H54 (cell line): ENCODE measurements at places on chromosomes 4 and X.

- no peak for DNase-seq
Observed at GRCh38 chrX:107677501-107677901, 49.2 kb downstream of the PRPS1 start.

DNA sequence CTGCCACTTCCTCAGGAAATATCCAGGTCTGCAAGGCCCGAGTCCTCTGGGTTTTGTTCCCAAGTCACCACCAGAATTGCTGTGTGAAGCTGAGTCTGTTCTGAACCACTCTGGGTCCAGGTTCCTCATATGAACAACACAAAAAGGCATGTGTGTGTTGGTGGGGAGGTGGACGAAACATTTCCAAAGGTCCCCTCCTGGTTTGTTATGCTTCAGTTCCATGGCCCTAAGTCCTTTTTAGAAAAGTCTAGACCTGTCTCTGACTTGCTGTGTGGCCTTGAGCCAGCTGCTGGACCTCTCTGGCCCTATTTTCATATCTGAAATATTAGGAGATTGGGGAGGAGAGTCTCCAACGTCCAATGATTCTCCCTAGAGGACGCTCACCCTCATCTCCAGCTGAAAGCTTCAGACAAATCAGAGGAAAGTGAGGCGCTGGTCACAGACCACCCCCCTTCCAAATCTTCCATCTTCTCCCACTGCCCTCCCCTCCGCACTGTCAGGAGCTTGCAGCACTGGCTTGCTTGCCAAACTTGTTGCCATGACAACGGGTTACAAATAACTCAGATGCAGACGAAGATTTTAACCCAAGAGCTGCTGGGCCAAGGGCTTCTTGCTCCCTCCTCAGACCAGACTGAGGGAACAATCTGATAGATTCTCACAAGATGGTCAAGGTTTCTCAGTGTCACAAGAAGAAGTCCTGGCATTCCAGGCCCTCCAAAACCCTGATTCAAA is 64.5 kb downstream of the SMC1A start:
- no peak for DNase-seq

DNA sequence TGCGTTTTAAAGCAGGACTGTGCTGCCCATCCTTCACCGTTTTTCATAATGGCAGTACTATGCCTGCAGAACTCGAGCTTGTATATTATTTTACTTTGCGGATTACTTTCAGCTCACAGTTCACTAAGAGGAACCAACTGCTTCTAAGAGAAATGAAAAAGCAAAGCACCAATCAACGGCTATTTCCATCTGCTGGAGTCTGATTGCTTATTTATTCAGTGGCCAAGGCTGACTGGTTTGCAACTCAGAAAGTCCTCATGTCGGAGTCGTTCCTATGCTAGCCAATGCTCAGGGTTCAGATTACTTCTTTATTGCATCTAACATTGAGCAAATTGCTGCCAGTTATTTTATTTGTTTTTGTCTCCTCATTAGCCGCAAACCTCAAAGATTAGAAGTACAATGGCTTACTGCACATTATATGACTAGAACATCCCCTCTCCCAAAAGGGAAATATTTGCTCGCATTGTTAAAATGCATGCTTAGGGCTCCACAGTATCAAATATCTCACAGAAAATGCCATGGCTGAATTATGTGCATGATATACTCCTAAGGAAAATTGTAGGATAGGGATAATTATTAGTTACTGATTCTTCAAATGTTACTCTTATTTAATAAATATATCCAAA is 1628.2 kb upstream of the ADGRL3 start:
- DNase-seq = no peak

DNA sequence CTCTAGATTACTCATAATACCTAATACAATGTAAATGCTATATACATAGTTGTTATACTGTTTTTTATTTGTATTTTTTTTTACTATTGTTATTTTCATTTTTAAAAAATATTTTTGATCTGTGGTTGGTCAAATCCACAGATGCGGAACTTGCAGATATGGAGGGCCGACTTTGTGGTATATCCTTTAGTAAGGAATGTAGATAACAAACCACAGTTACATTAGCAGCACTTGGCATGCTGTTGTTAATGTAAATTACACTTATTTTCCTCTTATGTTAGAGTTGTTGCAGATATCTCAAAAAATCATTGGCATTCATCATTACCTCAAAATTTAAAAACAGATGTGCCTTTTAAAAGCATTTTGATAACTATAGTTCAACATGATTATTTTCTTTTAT is 151.0 kb downstream of the TMEM164 start:
- no peak for DNase-seq

DNA sequence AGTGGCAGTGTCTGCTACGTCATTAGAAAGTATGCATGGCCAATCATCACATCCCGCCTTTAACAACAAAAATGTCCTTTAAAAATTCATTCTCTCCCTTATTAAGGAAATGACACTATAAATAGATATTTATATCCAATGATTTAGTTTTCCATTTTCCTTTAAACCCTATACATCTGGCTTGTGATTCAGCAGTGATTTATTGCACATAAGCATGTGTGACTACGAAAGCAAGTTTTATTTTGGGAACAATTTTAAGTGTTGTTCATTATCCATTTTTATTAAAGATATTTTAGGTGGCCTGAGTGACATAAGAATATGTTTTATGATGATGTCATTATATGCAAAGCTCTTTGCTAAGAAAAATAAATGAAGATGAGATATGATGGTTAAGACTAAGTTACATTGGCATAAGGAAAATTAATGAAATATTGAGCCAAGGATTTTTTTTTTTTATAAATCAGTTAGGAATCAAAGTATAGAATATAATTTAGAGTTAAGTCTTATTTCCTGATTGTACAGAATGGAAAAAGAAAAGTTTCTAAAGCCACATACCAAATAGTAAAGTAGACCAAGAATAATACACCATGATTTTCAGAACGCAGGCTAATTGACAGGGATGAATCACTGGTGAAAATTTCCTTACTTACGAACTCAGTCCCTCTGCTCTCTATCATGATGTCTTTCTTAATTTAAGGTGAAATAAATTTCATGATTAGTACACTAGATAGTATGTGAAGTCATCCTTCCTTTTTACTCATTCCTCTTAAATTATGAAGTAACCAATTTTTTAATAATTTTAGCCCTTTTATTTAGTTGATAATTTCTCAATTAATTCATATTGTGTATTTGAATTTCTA is 822.4 kb downstream of the FAT4 start:
- no peak for DNase-seq

DNA sequence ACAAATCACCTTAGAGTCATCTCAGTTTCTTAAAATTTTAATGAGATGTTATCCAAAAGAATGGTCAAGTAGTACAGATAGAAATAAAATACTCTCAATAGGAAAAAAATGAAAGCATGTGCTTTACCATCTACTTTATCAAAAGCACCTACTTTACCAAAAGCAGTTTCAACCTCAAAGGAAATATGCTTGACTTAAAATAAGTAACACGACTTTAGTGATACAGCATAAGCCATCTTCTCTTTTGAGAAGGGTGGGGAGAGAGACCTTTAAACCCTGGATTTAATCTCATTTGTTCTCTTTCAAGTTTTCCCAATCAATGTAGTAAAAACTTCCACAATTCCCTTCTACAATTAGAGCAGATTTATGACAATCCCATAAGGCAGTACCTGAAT is 26.5 kb downstream of the OTUD4 start:
- no peak for DNase-seq

- DNase-seq = no peak
Observed at GRCh38 chr4:129231945-129232588, 136.1 kb downstream of the C4orf33 start.

DNA sequence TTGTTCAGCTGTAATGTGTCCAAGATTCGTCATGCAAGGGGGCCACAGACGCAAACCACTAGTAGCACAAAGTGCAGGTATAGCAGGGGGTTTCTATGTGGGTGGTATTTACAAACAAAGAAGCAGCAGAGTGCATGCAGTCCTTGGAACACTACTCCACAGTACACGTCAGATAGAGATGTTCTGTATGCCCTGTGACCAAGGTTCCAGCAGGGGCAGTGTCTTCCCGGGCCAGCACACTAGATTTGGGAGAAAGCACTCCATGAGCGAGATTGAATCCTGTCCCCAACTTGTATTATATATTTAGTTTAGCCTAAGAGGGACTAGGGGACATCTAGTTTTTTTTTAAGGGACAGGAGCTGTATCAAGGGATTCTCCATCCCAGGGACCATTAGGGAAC is 54.4 kb upstream of the ESX1 start:
- DNase-seq = no peak

DNA sequence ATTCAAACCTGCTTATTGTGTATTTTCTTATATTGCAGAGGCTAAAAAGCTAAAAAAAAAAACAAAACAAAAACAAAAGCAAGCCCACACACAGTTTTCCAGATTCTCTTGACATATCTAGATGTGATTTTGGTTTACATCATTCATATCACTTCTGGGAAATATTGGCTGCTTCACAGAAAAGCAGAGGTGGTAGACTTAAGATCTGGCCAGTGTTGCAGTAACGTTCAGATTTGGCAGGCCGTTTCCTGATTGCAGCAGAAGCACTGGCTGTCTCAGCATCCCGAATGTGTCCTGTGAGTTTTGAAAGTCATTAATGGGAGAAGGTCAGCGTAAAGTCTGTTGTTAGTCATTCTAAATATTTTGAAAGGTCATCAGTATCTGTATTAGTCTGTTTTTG is 2062.0 kb downstream of the ARAP2 start:
- no peak for DNase-seq

DNA sequence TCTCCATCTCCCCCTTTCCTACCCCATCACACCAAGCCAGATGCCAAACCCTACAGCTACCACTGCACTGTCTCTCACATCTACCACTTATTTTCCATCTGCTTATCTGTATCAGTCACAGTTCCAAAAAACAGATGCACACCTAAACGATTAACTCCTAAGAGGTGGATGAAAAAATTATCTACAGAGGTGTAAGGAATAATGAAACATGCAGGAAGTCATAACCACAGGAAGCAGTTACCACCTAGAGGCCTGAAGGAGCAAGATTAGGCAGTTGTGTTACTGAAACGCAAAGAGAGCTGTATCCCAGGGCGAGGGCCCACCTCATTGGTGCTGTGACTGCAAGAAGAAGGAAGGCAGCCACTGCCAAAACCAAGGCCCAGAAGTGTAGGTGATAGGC is 87.8 kb upstream of the FAM241A start:
- DNase-seq = no peak

GRCh38 chrX:17441965-17442364 is 67.0 kb downstream of the NHS start:
- DNase-seq = no peak

DNA sequence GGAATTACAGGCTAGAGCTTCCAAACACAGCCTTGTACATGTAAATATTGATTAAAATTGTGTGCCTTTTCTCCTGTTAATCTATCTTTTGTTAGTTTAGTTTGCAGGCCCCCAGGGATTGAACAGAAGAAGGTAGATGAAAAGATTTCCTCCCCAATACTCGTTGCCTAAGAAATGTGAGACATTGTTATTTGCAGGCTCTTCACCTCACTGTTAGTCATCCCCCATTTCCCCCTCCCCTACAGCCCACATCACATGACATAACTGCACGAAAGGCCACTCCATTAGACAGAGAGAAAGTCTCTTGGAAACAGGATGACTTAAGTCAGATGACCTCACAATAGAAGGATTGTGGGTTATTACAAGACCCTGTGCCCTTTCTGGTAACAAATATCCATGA is 13.3 kb upstream of the MID1 start:
- DNase-seq = no peak

DNA sequence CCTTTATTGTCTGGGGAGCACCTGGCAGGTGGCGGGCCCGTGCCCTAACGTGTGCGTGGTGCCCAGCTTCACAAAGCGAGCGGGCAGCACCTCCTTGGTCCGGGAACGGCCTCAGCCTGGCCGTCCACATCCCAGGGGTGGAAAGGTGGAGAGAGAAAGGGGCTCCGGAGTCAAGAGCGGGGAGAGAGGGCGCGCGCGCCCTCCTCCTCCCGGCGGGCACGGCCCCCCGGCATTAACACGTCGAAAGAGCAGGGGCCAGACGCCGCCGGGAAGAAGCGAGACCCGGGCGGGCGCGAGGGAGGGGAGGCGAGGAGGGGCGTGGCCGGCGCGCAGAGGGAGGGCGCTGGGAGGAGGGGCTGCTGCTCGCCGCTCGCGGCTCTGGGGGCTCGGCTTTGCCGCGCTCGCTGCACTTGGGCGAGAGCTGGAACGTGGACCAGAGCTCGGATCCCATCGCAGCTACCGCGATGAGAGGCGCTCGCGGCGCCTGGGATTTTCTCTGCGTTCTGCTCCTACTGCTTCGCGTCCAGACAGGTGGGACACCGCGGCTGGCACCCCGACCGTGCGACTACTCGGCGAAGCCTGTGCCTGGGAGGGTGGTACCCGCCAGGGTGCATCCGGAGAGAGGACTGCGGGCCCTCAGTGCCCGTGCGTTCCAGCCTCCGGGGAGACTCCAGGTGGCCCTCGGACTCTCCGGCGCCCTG is at the start of gene KIT:
TSS of gene KIT (plus strand) at position 407 of the 701 bp plus-strand sequence. CDS start at position 465, 58 bp downstream.
- peak; percentile 38 for DNase-seq

DNA sequence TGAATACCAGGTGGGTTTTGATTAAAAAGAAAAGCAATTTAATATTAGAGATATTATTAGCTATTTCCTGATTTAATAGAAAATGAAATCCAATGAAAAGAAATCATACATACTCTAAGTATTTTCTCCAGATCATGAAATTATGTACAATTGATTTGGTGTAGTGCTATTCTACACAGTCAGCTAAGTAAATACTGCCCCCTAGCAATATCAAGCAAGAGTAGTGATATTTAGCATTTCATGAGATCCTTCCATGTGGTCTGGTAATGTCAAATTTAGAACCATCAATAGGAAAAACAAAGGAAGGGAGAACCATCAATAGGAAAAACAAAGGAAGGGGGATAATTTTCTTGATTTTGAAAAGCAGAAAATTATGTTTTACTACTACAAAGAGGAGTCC is 114.6 kb downstream of the TBCK start:
- no peak for DNase-seq

GRCh38 chr4:1508161-1509160 is 102.2 kb upstream of the NKX1-1 start:
- no peak for DNase-seq

GRCh38 chrX:66203114-66203513 is 39.1 kb downstream of the HEPH start:
- DNase-seq = no peak

DNA sequence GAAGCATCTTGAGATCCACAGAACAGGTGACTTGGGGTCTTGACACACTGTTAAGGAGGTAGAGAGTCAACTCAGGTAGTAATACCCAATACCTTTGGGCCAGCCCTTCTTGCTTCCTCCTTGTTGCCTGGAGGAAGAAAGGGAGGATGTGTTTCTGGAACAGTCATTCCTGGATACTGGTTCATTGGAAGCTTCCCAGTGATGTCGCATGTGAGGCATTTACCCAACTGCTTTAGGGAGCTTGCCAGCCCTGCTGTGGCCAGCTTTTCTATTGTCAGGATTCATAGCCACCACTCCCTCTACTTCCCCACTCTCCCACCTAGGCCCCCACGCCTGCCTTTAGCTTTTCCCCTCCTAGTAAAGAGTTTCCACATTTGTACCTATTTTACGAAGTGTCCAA is 310.3 kb upstream of the PRPS2 start:
- no peak for DNase-seq

- peak; percentile 9 for DNase-seq
Observed at GRCh38 chr4:89024051-89024675, 32.8 kb downstream of the FAM13A start.

- DNase-seq = no peak
Observed at GRCh38 chr4:79178760-79179159, 147.1 kb downstream of the NAA11 start.
